ENCODE measurements at places on chromosomes 11 and 22. TPM values are rescaled to one million over a fixed set of nuclear protein-coding genes. Genes with fewer than 3 reads are reported as not detected.
A peak's percentile ranks its signal among the peaks of the same experiment; 100 is the strongest.

GRCh38 chr11:3786781-3787428 is 10.4 kb downstream of the NUP98 start:
- DNase-seq: no peak

DNA sequence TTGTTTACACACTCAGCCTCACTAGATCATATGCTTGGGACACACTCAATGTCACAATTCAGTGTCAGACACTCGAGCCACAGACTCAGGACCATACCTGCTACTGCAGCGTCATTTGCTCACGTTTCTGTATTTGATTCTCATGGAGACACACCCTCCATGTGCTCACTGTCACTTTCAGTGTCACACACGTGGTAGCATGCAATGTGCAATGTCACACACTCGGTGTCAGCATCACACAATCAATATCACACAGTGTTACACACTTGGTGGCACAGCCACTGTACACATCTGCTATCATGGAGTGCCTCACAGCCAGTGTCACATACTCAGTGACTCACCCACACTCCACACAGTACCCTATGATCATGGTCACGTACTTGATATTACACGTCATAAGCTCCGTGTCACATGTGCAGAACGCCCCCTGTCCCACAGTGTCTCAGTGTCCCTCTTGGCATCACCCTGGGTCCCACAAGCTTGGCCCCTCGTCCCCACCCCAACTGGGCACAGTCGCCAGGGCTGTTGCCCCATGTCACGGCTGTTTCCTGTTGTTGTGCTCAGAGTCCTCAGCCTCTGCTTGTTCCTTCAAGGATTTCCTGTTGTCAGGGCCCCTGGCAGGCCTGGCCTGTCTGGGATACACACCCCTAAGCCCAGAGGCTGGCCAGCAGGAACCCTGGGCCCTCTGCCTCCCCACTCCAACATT is 49.6 kb downstream of the PDE2A start:
- no peak for DNase-seq

GRCh38 chr11:14380947-14381561 is 22.1 kb upstream of the RRAS2 start:
- peak; percentile 53 for DNase-seq

GRCh38 chr11:69048031-69048693 is 570 bp upstream of the TPCN2 start:
- no peak for DNase-seq

DNA sequence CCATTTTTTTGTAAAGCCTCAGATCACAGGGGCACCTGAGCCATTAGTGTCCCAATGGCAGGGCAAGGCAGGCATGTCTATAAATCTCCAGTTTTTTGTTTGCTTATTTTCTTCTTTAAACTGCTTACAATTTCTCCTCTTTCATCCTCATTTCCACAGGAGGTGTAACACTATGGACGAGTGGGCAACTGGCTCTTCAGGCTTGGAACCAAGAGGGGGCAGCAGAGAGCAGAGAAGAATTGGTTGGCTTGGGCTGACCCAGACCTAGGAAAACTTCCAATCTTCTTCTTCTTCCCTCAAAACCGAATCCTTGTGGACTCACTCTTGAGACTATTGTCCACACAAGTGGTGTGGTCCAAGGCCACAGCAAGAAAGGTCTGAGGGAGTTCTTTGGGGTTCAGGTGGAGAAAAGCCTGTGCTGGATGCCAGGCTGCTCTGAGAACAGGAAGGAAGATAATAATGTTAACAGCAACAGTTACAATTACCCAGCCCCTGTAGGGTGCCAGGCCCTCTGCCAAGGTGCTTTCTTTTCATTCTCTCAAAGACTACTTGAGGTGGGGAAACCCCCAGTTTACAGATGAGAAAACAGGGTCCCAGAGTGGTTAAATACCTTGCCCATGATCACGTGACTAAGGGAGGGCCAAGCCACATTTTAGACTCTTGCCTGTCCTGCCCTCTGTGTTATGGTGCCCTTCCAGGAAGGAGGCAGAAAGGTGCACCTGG is 70.7 kb upstream of the E2F8 start:
- peak; percentile 38 for DNase-seq

DNA sequence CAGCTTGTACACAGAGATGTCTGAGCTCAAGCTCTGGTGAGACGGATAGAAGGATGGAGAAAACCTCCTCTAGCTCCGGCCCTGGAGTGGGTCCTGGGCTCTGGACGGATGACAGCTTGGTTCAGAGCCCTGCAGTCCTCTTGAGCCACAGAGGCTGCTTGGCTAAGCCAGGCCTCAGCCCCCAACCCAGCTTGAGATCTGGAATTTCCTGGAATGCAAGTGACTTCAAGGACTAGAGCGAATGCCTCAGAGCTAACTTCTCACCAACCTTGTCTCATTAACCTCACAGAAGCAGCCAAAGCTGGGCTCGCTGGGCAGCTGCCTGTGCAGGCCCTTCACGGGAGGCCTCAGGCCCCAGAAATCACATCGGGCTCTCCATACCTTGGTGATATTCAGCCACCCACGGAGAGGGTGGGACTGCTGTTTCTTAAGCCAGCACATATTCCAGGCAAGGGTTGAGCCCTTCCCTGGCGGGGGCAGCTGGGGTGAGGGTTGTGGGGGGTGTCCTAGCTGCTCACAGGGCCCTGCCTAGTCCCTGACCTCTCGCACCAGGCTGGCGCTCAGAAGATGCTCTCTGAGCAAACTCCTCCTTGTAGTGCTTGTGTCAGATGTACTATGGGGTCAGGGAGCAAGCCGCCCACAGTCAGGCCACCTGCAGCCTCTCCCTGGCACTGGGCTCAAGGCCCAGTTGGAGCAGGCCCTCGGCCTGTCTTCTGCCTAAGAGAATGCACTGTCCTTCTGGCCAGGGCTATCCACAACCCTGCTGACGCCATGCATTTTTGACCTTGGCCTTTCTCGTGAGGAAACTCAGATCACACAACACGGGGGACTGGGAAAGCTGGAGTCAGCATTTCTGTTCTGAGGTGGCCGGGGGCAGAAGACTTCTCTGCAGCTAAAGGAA is 73.6 kb upstream of the TTLL12 start:
- DNase-seq: no peak

- DNase-seq: no peak
Measured at GRCh38 chr11:100777736-100778135, 90.6 kb downstream of the ARHGAP42 start.

DNA sequence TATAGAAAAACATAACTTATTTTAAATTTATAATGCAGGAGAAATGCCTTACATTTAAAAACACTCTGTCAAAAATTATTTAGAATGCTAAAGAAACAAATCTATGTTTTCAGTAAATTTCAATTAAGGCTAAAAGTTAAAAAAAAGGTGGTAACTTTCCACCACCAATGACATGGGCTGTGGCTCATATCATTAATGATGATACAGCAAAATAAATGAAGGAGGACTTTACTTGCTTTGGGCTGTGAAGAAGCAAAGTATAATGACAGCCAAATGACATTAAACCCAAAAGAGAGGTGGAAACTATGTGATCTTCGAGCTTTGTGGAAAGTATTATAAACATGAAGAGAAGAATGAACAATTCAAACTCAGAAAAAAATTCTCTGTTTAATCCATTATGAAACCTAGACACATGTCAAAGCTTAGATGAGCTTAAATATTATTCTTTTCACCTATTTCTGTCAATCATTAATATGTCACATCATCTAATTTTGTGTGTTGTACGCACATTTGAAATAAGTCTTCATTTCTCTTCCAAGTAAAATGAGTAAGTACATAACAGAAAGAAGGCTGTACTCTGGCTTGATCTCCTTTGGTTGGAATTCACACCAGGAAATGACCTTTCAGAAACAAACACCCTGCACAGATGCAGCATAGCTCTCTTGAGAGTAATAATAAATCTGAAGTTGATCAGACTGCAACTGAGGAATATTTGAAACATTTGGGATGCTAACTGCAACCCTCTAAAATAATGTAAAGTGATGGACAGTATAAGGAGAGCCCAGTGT is 265.8 kb downstream of the TTC28 start:
- no peak for DNase-seq

GRCh38 chr22:49979587-49980264 is 19.2 kb downstream of the PIM3 start:
- DNase-seq: peak; percentile 38

DNA sequence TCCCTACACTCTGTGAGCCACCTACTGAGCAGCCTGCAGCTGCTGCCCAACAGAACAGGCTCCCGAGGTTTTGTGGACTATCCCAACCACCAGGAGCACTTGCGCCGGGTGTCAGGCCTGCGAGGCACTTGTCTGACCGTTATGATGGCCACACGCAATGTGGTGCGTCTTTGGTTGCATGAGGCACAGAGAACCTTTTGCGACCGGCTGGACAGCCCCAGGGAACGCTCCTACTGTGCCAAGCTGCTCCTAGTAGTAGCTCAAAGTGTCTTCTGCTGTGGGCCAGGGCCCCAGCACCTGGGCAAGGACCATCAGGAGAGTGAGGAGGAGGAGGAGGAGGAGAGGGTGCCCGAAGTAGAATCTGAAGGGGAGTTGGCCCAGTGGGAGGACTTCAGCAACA is 46.4 kb downstream of the RRP8 start:
- no peak for DNase-seq

DNA sequence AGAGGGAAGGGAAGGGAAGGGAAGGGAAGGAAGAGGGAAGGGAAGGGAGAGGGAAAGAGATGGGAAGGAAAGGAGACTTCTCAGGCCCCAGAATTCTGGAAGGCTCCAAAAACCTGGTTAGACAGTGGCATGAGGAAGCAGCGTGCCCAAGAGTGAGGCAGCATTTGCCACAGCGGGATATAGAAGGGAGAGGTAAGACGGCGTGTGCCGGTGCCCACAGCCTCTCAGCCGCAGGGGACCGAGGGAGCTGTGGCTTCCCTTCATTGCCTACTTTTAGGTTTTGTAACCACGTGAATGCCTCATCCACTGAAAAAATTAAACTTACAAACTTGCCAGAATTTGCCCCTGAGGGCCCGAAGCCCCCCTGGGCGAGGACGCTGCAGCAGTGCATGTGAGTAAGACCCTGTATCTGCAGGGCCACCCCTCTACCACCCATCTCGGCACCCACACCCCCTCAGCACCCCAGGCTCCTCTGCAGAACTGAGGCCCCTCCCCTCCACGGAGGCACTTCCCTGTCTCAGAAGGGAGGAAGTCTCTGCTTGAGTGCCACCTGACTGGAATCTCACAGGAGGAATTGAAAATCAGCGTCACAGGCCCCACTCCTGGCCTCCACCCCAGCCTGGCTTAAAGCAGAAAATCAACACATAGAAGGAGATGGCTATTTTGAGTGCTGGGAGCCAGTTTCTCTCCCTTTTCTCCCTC is 58.1 kb downstream of the LINC01488 start:
- no peak for DNase-seq

GRCh38 chr11:112730591-112730990 is 230.6 kb upstream of the NCAM1 start:
- DNase-seq: no peak

DNA sequence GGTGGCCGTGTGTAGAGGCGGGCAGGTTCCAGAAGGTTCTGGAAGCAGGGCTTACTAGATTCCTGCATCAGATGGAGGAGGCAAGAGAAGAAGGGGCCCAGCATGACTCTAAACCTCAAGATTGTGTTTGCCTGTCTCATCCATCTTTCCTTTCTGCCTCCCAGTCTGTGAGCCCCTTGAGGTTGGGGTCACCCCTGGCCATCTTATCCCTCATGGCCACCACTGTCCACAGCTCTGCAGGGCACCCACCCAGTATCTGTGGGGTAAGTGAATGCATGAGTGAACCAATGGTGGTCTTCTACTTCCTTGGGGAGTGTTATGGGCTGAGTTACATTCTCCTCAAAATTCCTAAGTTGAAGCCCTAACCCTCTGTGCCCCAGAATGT is 79.3 kb downstream of the MYEOV start:
- no peak for DNase-seq

DNA sequence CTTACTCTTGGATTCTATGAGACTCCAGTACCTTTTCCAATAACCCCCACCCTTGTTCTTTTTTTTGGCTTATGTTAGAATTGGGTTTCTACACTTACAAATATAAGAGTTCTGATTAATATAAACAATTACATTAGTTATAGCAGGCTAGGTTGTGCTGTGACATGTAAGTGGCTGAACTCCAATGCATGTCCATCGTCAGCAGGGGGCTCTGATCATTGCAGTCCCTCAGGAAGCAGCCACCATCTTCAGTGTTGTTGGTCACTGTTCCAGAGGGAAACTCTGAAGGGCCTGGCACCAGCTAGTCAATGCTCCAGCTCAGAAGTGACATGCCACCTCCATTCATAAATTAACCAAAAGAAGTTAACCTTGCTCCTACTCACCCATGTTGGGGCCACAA is 5.6 kb downstream of the LIPT2 start:
- peak; percentile 28 for DNase-seq

GRCh38 chr11:57514538-57515331 is 767 bp downstream of the SLC43A1 start:
- no peak for DNase-seq

- DNase-seq: no peak
Measured at GRCh38 chr11:94793002-94793401, 24.8 kb downstream of the AMOTL1 start.

DNA sequence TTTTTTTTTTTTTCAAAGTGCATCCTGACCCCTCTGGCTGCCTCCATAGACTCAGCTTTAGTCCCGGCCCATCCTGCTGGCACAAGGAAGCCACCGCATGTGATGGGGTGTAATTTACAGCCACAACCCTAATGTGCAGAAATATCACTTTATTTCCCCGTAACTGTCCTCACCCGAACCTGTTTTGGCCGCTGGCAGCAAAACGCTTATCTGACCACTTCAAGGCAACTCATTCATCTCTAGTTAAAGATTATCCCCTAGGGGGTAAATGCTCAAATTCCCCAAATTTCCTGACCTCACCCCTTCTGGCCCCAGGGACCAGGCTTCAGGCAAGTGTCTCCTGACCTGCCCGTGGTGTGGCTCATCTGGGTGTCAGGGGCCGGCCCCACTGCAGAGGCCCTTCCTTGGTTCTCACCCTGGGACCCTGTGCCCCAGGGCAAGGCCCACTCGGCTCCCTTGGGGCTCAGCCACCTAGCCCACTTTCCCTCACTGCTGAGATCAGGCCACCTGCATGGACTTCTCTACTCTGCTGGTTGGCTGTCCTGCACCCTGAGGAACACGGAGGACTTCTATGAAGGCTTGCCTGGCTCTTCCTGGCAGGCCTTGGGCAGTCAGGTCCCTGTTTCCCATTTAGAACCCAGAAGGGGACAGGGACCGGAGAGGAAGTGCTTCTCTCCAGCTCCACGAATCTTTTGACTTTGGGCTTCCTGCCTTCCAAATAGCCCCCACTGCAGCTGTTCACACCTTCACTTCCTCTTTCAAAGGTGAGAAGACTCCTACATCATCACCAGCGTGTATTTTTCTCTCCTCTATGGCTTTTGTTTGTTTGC is 53.3 kb downstream of the WNT11 start:
- no peak for DNase-seq

Gene ASCL2
- 0.79 TPM for total RNA-seq

Gene EMID1
- total RNA-seq: not detected

Gene UPK2
- 0.13 TPM for total RNA-seq

Gene ASRGL1
- total RNA-seq: 0.13 TPM

Gene ADAMTS8
- total RNA-seq: not detected

Gene C11orf52
- total RNA-seq: 2.3 TPM

All from bronchial epithelial cell (primary cell).